ENCODE measurements at places on chromosomes 6 and 20.

- DNase-seq: no peak
Observed at GRCh38 chr6:168232989-168233874, 86.3 kb downstream of the DACT2 start.

GRCh38 chr6:34928695-34929094 lies 39.6 kb downstream of the ANKS1A start:
- DNase-seq: no peak

GRCh38 chr6:147624946-147625515 lies 116.5 kb downstream of the SAMD5 start:
- DNase-seq: no peak

DNA sequence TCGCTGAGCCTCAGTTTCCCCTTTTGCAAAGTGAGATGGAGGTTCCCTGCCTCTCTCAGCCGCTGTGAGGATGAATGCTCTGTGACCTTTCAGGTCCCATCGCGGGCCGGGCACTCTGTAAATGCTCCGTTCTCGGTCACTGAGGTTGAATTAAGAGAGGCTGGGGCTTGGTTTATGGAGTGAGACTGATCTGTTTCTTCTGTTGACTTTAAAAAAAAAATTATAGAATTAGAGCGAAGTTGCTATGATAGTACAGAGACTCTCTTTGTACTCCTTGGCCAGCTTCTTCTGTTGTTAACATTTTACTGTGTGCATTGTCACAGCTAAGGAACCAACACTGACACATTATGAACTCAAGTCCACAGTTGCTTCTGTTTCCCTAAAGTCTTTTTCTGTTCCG lies 64.4 kb downstream of the ADNP start:
- DNase-seq: no peak

DNA sequence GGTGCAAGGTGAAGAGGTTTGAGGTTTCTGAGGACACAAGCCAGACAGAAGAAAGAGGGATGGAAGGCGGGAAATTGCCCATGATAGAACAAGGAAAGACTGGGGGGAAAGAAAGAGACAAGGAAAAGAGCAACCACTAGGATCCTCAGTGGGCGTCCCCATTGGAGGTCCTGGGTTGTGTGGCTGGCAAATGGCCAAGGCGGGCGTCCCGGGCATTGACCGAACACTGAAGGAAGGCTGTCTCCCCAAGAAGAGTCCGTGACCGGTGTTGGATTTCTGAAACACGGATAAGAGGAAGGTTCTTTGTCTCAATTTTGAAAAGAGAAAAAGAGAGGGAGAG lies 746.6 kb upstream of the ADGRB3 start:
- DNase-seq: no peak

DNA sequence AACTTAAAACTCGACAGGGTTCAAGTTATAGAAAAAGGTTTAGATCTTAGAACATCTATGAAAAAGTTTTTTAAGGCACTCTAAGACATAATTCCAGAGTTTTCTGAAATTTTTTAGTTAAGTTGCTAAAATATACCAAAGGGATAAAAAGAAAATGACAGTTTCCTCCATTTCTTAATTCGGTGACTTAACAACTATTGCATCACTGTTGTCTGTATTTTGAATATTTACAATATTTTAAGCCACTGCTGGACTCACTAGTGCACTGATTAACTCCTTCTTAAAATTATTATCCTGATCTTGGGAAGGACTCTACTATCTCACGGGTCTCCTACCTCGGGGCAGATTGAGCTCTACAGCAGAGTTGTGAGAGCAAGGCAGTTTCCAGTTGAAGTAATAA lies 91.0 kb downstream of the ADGB start:
- no peak for DNase-seq

DNA sequence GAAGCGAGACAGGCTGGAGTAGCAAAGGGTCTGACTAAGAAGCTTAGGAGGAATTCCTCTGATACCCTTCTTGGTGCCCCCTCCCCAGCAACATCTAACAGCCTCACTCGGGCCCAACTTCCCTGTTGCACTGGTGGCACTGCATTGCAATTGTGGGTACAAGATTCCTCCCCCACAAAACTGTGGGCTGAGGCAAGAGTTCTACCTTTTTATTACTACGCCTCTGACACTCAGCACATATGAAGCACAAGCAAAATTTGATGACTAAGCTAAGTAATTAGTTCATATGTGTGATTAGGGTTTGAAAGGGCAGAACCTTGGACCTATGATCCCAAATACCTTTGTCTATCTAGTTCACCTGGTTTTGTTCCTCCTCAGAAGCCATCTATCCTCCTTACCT lies 83.5 kb downstream of the ZHX3 start:
- DNase-seq: no peak

DNA sequence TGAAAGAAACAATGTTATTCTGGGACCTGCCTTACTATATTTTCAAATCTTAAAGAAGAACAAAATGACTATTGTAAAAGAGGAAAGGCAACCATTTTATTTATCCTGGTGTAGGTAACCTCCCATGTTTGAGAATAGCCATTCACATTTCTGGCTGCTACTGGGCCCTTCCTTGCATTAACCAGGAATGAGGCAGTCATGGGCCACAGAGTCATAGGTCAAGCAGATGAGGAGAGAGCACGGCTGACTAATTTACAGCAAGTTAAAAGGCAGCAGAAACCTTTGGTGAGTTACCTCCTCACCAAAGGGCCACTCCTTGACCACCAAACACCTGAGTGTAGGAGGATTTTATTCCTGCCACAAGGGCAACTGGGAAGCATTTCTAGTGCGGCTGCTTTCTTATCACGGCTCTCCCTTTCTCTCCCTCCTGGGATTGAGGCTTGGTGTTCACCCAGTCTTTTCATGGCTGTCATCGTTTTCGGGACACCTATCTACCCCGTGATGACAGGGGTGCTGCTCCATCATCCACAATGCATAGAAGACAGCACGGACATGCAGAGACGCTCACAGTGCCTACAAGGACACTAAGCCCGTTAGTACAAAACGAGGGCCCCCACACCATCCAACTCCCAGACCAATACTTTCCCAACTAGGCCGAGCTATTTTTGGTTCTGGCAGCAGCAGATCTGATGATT lies 4.4 kb upstream of the LAMA4 start:
- DNase-seq: no peak

GRCh38 chr6:47520282-47520681 lies 42.7 kb downstream of the CD2AP start:
- DNase-seq: no peak

DNA sequence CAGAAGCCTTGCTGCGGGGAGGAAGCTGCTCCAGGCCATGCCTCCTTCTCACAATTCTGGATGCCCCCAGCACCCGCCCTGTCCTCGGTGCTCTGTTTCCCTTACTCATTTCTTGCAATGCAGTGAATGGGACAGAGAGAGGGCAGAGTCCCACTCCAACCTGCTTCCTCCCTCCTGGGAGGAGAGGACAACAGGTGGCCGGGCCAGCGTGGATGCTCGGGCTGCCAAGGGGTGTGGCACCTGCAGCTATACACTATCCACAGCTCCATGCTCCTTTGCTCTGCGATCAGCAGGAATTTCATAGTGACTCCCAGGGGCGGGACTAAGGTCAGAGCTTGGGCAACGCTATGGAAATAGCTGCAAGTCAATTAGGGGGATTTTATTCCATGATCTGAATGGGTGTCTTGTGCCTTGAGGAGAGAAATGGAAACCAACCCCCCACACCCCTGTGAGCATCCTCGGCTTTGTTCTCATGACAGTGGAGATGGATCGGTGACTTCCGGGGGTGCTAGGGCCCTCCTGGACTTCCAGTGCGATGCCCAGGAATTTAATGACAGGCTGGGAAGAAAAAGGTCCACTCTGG lies 192.5 kb downstream of the MYLK4 start:
- DNase-seq: no peak

- DNase-seq: no peak
Observed at GRCh38 chr6:119501798-119502483, 152.4 kb upstream of the MAN1A1 start.

DNA sequence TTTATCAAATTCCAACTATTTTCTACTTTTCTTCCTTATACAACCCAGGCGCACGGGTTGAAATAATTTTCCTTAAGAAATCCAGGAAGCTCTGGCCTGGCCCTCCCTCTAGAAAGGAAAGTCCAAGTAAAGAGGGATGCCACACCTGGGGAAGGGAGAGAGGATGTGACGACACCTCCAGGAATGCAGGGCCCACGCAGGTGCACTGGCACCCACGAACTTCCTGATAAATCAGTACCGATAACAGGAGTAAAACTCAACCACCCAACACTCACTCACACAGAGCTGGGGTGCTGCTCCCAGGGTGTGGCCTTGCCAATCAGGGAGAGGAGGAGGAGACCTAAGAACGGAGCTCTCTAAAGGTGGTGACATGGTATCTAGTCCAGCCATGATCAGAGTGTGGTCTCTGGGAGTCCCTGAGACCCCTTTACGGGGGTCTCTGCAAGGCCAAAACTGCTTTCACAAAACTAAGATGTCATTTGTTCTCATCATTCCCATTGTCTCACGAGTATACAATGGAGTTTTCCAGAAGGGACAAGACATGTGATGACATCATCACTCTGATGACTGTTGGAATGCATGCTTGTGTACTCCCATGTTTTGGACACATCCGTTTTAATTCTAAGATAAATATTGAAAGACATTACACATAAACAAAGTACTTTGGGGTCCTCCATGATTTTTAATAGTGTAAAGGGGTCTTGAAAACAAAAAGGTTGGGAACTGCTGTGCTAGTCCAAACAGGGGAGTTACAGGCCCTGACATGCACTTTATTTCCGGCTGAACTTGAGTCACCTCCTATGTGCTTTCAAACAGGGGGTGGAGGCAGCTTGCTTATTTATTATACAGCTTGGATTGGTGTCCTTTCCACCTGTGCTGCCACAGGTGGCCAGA lies 2.2 kb upstream of the PARD6B start:
- DNase-seq: no peak

GRCh38 chr6:63859528-63859927 lies 223.9 kb downstream of the PHF3 start:
- no peak for DNase-seq

DNA sequence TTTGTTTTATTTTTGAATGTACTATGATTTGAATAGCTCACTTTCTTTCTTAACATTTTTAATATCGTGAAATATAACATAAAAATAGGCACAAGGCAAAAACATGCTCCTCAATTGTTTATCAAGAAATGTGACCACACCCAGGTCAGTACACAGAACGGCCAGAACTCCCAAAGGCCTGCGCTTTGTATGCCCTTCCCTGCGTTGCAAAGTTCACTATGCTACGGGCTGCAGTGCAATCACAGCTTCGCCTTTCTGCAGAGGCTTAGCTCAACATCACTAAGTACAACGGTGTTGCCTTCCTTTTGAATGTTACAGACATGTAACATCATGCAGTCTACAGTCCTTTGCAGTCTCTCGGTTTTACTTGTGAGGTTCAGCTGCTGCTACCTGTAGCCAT lies 333.4 kb downstream of the THBS2 start:
- no peak for DNase-seq

GRCh38 chr6:74875193-74875592 lies 330.7 kb downstream of the COL12A1 start:
- DNase-seq: no peak

- DNase-seq: no peak
Observed at GRCh38 chr6:20997770-20998147, 463.5 kb downstream of the CDKAL1 start.

GRCh38 chr6:73528897-73529296 lies 8.1 kb upstream of the EEF1A1 start:
- DNase-seq: no peak

GRCh38 chr6:167968091-167968490 lies 29.4 kb upstream of the KIF25 start:
- DNase-seq: no peak

- DNase-seq: no peak
Observed at GRCh38 chr20:38166703-38167233, 1.7 kb upstream of the TGM2 start.

DNA sequence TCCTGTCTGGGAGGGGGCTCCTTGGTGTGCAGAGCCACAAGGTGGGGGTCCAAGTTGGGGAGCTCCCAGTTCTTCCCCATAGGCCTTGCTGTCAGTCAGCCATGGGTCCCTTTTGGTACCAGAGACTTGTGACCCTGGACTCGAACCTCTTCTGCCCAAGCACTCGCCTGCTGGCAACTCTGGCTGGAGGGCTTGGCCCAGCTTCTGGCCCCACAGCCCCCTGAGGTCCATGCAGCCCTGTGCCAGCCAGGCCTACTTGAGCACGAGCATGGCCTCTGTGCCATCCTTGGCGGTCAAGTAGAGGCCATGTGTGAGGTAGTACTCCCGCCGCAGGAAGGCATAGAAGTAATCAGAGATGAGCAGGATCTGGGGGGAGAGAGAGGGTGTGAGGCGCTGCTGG lies 2.1 kb downstream of the MAP1LC3A start:
- no peak for DNase-seq

DNA sequence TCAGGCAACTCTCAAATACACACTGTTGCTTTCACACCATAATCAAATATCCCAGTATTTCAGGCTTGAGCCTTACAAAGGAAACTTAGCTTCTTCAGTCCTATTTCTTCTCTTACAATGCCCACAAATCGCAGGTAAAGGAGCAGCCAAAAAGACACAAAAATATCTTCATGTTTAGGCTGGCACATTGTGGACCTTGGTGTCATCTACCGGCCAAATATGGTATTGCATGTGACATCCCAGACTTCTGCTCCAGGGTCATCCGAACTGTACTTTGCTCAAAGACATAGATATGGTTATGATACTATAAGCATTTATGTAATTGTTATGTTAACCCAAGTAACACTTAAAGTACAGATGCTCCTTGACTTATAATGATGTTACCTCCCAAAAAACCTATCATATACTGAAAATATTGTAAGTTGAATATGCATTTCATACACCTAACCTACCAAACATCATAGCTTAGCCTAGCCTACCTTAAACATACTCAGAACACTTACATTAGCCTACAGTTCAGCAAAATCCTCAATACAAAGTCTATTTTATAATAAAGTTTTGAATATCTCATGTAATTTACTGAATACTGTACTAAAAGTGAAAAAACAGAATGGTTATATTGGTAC lies 4.6 kb downstream of the OR2H2 start:
- DNase-seq: peak; percentile 20

DNA sequence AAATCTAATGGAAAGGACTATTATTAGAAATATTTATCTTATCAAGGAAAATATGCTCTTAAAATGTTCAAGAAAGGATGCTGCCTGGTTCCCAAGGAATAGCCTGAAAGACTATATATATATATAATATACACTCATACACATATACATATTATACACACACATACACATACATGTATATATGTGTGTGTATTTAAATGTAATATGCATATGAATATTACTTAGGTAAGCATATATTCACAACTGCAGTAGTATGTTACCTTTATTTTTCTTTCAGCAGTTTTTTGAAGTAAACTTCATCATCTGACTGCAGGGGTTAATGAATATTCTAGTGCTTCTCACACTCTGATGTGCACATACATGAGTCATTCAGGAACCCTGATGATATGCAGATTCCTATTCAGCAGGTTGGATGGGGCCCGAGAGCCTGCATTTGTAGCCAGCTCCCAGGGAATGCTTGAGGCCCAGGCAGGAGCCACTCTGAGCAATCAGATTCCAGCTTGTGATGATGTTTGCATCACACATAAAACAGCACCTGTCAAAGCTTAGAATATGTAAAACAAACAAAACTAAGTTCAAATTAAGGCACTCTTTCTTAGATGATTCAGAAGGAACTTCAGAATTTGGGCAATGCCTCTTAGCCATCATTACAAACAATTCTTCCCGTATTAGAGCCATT lies 16.1 kb downstream of the MYLK4 start:
- DNase-seq: no peak

Data from activated naive CD4-positive, alpha-beta T cell (primary cell).